Esophagus muscularis mucosa (tissue), 4 donors: ENCODE measurements at places on chromosomes 2 and 18. TPM values are rescaled to one million over a fixed set of nuclear protein-coding genes. Genes with fewer than 3 reads are reported as not detected.

DNA sequence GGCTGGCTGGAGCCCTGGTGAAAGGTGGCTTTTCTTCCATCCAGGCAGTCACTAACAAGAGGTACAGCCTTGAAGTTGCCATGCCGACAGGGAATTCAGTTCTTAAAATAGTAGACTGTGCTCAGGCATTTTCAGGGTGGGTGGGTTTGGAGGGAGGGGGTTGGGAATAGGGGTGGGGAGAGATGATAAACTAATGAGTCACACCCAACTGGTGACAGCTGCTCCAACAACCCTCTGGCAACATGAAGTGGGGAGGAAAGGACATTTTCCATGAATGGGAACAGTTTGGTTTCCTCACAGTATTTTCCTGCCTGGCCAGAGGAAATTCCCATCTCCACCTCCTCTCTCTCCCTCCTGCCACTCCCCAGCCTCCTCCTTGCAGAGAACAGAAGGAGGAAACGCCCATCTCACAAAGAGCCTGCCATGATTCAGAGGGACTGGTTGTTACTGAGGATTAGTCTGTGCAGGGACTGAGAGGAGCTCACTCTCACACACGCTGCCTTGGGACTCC is 113.0 kb upstream of the SLC1A4 start:
- no peak for DNase-seq

DNA sequence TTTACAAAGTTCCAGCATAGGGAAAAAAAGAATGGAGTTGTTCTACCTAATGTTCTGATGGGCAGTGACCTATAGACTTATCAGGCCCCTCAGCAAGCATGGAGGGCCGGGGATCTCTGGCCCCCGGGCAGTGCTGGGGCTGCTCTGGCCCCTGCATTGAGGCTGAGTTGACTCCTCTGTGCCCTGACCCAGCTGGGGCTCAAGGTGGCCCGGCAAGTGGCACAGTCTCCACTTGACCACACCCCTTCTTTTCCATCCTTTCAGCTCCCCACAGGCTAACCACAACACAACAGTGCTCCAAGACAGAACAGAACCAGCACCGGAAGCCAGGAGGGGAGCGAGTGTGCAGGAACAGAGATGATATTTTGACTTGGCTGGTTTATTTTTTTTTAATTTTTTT is 19.9 kb downstream of the TOGARAM2 start:
- DNase-seq, result no peak

FAM237A gene
- total RNA-seq, result not detected

DNA sequence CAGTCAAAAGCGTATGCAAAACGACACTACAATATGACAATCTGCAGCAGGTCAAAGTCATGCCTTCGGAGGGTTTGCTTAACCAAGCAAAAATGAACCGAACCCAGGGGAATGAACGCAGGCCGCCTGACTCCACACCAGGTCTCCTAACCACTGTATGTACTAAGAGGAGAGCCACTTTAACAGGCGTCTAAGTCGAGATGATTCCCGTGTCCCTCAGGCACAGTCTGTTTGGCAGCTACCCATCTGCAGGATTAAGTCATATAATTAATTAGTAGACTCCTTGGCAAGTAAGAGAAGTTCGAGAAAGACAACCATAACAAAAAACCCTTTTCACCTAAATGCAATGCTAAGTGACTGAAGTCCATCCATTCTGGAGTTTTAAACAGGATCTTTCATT is 15.2 kb downstream of the CYB5A start:
- DNase-seq, result no peak

- no peak for DNase-seq
These were observed 249.0 kb upstream of the OSR1 start for GRCh38 chr2:19607400-19607799.

- no peak for DNase-seq
These were observed 258.3 kb downstream of the SS18 start for GRCh38 chr18:25832001-25832604.

- no peak for DNase-seq
These were observed 168.7 kb downstream of the TMEM247 start for GRCh38 chr2:46647766-46648742.

SLC4A3 gene
- 15.0 TPM for total RNA-seq

SEH1L gene
- 18.0 TPM for total RNA-seq

- DNase-seq, result no peak
These were observed 21.4 kb upstream of the MGAT5 start for GRCh38 chr2:134232461-134232860.

DNA sequence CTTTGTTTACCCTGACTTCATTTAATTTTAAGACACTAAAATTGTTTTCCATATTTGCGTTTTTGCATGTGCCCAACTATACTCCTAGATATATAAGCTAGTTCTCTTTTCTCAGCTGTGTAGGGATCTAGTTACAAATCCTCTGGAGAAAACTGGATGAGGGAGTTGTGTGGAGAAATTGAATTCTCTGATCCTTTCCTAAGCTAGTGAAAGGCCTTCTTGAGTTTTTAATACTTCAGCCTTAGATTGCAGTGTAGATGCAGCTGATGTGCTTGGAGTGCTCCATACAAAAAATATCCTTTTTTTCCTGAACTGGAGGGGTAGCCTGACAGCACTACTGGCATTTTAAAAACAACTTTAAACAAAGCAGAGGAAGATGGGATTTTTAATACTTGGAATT is 8.6 kb upstream of the MTX2 start:
- no peak for DNase-seq

GRCh38 chr18:35171315-35171987 is 69.4 kb upstream of the ZNF397 start:
- DNase-seq, result no peak

DNA sequence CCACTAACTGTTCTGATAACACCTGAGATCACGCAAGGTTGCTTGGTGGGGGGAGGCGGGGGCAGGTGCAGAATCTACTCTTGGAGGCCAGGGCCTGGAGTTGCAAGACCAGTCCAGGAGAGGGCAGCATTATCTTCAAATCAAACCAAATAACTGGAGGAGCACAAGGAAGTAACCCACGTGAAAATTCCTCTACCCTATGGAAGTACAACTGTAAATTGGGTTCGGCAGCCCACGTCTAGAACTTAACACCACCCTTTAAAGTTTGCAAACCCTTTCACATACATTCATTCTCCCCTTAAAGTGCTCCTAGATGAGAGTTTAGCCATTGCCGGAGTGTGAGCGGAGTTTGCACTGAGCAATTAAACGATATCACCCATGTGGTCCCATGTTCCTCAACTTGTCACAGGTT is 19.6 kb upstream of the CXCR1 start:
- DNase-seq, result no peak

- no peak for DNase-seq
These were observed 1.2 kb upstream of the IMPA2 start for GRCh38 chr18:11980163-11980493.

ADCYAP1 gene
- 1.7 TPM for total RNA-seq

DNA sequence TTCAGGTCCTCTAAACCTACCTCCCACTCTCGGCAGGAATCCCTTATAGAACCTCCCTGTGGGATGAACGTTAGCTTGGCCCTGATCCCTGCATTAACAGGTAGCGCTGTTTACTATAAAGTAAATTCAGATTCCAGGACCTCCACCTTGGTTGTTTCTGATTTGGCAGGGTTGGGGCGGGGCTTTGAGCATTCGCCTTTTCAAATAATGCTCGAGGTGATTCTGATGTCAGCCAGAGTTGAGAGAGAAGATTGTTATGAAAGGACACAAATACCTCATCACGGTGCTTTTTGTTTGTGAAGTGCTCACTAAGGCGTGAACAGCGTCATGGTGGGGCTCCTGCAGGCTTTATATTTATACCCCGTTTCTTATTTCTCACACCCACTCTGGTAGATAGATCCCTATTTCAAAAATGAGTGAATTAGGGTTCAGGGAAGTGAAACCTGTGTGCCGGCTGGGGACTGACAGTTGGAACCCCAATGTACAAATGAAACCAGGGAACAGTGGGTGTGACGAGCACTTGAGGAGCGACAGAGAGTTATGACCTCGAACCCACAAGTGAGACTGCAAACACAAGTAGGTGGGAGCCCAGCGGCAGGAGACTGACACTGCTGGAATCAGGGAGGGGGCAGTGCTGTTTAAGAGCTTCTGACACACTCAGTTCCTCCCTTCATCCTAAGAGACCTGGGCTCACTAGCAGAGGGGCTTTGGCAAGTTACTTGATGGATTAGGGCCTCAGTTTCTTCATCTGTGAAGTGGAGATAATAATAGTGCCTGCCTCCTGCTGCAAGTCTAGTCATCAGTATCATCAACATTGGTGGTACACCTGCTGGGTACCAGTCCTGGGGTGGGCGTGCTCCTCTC is 14.2 kb upstream of the CXCR4 start:
- no peak for DNase-seq

PRKAG3 gene
- not detected for total RNA-seq

GRCh38 chr18:57353940-57354461 is 1.6 kb downstream of the ST8SIA3 start:
- no peak for DNase-seq

CABYR gene
- total RNA-seq, result 1.8 TPM
